ENCODE measurements at places on chromosomes 2 and 18.

GRCh38 chr2:3692375-3692774 lies 11.0 kb upstream of the DCDC2C start:
- no peak for DNase-seq

GRCh38 chr2:198757069-198757468 lies 700.7 kb downstream of the SATB2 start:
- no peak for DNase-seq

GRCh38 chr2:106353676-106354075 lies 114.5 kb downstream of the RGPD3 start:
- DNase-seq = no peak

DNA sequence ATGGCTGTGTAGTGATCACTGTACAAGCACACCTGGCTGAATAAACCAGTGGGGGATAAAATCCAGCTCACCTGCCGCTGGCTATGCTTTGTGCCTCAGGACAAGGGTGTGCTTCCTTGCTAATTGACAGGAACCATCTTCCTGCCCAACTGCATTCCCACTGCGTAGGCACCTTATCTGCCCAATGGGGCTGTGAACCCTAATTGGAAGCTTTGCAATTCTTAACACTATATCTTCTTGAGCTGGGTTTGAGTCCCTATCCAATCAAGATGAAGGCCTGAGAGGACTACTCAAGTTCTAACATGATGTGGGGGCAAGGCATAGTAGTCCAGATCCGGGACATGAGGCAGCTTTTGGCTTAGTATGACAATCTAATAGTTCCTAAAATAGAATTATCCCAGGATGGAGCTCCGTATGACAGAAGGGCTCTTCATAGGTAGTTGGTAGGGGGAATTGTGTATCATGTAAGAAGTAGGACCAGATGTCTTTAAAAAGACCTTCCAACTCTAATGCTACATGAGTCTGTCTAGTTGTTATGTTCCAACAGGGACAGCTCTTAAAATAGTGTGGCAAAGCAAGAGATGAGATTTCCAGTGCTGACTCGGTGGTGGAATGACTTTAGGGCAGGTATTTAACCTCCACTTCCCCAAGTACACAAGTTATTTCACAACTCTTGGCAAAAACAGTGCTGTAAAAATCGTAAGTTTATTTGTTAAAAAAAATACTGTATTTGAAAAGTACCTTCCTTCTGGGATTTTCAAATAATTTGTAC lies 2.3 kb upstream of the TMEM150A start:
- no peak for DNase-seq

- no peak for DNase-seq
Measured at GRCh38 chr2:207432453-207432852, 97.3 kb upstream of the CREB1 start.

GRCh38 chr18:43847164-43848091 lies 570.1 kb upstream of the SYT4 start:
- no peak for DNase-seq
